Hindlimb muscle (tissue), 1 donor: ENCODE measurements at places on chromosomes 7 and 10.

DNA sequence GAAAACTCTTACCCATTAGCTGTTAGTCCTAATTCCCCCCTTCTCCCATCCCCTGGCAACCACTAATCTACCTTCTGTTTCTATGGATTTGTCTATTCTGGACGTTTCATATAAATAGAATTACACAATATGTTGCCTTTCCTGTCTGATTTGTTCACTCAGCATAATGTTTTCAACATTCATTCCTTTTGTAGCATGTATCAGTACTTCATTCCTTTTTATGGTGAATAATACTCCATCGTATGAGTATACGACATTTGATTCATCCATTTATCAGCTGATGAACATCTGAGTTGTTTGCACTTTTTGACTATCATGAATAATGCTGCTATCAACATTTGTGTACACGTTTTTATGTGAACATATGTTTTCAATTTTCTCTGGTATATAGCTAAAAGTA is 4.4 kb upstream of the FRAT1 start:
- no peak for DNase-seq

DNA sequence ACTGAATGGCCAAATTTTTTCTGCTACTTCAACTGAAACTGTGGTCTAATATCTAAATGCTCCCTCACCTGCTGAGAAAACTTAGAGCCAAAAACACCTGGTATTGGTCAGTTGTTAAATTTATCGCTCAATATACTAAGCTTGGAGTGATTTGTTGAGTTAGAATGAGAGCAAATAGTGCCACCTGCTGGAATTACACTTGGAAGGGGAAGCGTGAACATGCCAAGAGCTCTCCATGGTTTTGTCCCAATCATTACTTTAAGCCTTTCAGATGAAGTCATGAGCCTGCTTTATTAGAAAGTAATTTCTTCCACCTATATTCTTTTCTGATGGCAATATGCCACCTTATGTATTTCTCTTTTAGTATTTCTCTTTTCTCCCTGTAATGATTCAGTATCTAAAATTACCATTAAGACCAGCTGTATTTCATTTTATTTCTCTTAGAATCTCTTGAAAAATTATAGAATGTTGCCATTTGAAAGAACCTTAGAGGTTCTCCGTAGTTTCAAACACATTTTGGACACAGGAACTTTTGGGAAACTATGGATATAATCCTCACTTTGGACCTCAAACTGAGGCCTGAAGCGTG is 447.8 kb upstream of the C7orf33 start:
- DNase-seq: peak; percentile 34

DNA sequence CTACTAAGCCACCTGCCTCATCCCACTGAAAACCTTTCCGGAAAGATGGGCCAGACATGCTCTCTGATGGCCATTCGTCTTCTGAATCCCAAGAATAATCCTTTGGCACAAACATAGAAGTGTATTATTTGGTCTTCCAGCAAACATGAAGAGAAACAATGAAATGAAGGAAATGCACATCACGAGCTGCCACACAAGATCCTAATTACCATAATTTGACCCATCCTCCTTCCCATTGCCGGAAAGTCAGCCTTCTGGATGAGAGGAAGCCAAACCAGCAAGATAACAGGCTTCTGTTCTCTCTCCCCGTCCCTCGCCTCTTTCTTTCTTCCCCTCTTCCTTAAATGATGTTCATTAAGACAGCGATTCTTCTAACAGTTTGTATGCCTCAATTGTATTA is 218.9 kb upstream of the KMT2E start:
- DNase-seq: no peak

GRCh38 chr10:119703903-119704508 is 21.8 kb upstream of the INPP5F start:
- DNase-seq: no peak

DNA sequence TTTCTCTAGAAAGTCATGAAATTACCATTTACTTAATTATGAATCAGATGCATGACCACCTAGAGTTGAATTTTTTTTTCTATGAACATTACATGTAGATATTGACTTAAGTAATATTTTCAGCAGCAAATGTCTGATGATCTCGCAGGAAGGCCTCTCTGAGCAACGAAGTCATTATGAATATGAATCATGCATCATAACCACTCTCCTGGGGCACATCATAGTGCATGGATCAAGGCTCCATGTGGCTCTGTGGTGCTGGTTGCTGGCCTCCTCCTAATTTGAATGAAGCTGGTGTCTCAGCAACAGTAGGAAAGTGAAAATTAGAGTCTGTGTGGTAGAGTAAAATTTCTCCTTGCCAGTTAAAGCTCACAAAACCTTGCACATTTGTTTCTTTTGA is 121.4 kb upstream of the INHBA start:
- no peak for DNase-seq

GRCh38 chr7:128796327-128796726 is 4.6 kb downstream of the CCDC136 start:
- DNase-seq: peak; percentile 58

DNA sequence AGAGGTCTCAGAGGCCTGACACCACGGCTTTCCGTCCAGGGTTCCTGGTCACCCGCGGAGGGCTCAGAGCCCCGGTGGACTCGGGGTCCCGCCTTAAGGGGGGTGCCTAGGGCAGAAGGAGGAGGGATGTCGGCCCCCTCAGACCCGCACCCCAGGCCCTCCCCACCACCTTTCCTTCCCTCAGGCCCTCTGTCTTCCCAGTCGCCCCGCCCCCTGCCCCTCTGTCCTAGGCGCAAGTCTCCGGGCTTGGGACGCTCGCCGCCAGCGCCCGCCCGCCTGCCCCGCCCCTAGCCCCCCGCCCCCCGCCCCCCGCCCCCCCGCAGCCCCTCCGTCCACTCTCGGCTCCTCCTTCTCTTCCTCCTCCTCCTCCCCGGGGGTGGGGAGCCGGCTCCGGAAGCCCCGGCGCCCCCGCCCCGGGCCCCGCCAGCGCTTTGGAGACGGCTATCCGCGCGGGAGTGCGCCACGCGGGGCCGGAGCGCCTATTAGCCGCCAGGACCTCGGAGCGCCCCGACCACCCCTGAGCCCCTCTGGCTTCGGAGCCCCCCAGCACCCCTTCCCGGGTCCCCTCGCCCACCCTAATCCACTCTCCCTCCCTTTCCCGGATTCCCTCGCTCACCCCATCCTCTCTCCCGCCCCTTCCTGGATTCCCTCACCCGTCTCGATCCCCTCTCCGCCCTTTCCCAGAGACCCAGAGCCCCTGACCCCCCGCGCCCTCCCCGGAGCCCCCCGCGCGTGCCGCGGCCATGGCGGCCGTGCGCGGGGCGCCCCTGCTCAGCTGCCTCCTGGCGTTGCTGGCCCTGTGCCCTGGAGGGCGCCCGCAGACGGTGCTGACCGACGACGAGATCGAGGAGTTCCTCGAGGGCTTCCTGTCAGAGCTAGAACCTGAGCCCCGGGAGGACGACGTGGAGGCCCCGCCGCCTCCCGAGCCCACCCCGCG is at the start of gene AEBP1:
Gene AEBP1 (plus strand): TSS at position 423 of the 937 bp plus-strand sequence. CDS start 321 bp downstream, at position 744.
- DNase-seq: peak; percentile 61

- DNase-seq: no peak
Measured at GRCh38 chr10:92849576-92850090, 1.3 kb downstream of the EXOC6 start.

- no peak for DNase-seq
Measured at GRCh38 chr7:266851-267840, 22.8 kb upstream of the FOXL3 start.

- DNase-seq: no peak
Measured at GRCh38 chr10:113303544-113304146, 249.2 kb upstream of the HABP2 start.

DNA sequence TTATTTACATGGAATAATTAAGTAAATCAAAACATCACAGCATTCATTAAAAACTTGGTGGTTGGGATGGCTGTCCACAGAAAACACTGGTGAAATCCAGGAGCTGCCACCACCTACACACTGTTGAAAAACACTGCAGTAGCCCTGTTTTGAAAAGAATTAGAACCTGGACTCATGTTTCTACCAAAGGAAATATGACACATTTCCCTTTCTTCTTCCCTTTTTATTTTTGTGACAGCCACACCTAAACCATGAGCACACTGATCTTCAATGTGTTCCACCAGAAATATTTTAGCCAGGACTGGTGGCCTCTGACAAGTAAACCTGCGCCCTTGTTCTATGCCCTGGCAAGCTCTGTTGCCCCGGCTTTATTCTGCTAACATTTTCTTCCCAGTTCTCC is 3.3 kb downstream of the TMEM140 start:
- no peak for DNase-seq

GRCh38 chr10:49284356-49284755 is 14.6 kb upstream of the C10orf71 start:
- DNase-seq: no peak

- DNase-seq: no peak
Measured at GRCh38 chr10:33293076-33293475, 41.4 kb downstream of the NRP1 start.
